GM23338 (cell line): ENCODE measurements at places on chromosomes 2 and 18.

DNA sequence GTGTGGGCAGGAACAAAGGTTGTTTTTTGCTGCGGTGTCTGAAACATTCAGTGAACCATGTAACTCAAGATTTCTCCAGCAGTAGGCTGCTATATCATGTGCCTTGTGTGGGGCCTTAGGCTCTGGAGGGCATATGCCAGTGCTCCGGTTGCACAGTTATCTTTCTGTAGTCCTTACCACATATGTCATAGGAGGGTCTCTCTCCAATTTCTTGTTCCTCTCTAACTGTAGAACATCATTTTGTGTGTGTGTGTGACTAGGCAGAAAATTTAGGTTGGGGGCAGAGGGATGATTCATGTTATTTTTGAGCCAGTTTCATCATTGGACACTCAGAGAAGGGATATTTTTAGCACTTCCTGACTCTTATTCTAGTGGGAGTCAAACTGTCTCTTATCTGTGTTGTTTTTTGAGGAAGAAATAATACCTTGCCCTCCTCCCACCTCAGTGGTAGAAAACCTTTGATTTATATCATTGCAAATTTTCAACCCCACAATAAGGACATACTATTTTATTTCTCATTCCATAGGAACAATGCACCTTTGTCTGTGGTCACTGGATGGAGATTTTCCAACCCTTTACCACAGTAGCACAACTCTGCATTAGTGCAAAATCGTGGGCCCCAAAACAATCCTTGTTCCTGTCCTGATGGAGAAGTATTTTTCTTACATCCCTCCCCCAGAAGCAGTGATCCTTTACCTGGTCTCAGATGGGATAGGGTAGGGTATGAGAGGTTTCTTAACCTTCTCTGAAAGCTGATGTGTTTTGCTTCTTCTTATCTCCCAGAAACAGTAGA is 113.9 kb downstream of the CCDC74A start:
- DNase-seq, result no peak

DNA sequence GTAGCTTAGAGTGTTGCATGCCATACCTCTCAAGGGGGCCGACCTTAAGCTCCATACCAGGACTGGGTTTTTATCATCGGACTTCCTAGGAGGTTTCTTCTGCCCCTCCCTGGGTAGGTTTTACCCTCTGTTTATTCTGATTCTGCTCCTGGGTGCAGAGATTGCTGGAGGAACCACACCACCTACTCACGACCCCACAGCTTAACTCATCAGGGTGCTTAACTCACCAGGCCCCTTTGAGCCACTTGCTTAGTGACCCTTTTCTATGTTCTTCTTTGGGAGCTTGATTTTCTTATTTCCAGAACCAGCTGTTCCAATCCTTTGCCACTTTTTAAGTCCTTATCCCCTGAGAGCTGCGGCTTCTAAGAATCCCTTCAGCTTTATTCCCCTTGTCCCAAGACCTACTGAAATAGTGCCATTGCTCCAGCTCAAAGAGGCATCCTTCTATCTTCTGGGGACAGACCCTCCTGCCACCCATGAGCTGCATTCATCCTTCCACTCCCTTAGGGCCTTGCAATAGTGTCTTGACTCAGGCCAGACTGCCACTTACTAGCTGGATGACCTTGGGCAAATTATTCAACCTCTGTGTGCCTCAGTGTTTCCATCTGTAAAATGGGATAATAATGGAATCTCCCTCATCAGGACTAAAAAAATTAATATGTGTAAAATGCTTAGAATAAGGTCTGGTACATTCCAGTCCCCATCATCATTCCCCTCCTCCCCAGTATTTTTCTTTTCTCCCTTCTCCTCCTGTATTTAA is 5.8 kb downstream of the OXER1 start:
- no peak for DNase-seq

- no peak for DNase-seq
These were observed 238.8 kb downstream of the TPGS2 start for GRCh38 chr18:36589857-36590543.

- peak; percentile 48 for DNase-seq
These were observed 25.2 kb downstream of the NUP35 start for GRCh38 chr2:183149489-183149888.

DNA sequence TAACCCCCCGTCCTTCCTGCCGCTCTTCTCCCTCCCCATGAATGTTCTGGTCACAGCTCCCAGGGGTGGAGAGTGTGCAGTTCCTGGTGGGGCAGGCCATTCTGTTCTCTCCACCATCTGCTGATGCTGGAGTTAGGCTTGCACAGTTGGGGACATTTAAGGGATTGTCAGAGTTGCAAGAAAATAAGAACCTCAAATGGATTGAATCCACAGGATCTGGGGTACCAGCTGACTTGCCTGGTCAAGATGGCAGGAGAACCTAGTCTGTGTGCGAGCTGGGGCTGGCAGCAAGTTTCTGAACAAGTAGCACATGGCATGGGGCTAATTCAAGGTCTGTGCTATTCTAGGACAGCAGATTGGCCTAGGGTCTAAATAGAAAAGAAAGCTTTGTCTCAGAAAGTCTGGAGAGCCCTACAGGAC is 60.8 kb upstream of the TXNDC2 start:
- no peak for DNase-seq
